ENCODE measurements at places on chromosomes 1 and 21.

DNA sequence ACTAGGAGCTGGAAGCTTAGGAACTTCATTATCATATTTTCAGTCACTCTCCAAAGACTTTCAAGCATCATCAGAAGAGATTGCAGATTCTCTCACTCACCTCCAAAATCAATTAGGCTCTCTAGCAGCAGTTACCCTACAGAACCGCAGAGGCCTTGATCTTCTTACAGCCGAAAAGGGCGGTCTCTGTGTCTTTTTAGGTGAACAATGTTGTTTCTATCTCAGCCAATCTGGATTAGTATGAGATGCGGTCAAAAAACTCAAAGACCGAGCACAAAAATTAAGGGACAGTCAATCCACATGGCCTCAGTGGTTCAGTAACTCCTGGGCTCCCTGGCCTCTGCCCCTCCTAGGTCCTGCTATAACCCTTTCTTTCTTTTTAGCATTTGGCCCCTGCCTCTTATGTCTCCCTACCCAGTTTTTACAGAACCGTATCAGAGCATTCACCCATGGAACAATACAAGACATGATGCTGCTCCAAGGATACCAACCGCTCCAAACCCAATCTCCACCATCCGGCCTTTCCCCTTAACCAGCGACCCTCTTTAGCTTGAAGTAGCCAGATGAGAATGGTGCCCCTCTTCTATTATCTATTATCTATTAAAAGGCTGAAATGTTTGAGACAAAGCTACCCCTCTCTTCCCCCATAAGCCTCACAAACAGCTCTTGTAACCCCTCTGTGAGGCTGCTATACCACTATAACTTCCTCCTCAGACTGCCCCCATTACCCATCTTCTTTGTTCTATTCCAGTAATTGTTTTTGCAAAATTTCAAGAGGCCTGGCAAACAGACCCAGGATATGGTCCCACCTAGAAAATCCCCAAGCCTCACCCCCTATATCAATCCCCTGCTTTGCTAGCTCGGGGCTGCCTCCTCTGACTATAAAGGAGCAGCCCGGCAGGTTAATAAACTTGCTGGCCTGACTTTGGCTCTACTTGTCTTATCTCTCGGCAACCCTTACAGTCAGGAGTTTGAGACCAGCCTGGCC, 18.7 kb upstream of the CA6 start:
- no peak for DNase-seq

DNA sequence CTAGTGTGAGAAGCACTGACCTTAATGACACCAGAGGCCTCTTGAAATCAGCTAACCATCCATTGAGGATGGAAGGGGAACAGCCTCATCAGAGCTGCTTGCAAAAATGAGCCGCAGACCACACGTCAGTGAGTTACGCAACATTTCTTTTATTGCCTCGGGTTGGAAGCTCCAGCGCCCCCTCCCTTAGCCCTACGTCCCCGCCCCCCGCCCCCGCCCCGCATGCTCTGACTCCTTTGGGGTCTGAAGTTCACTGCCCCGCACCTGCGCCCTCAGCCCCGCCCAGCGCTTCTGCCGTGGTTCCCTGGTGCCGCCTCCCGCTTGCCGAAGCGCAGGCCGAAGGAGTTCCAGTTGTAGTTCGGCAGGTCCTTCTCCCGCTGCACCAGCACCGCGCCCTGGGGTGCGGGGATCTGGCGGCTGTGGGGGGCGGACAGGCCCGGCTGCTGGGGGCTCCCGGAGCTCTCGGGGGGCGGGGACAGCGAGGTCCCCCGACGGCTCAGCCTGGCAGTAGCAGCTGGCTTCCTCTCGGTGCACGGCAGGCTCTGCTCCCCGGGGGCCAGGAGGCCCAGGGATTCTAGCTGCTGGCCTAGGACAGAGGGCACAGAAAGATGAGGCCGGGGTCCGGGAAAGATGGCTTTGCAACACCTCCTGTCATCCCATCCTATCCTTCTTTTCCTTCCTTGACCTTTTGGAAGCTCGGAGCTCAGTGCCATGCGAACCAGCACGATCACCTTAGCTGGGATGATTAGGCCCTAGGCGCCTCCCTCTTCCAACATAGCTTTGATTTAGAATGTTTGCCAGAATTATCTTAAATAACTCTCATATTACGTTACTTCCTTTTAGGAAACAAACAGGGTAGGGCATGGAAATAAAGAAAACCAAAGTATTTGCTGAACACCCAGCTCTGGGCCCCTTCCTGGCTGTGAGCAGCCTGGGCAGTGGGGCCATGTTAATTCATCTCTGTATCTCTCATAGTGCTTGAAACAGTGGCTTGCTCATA, 5.8 kb downstream of the KISS1 start:
- no peak for DNase-seq

GRCh38 chr1:184947497-184948256, 26.6 kb downstream of the NIBAN1 start:
- no peak for DNase-seq

GRCh38 chr1:67752306-67752705, 67.3 kb downstream of the GADD45A start:
- no peak for DNase-seq

DNA sequence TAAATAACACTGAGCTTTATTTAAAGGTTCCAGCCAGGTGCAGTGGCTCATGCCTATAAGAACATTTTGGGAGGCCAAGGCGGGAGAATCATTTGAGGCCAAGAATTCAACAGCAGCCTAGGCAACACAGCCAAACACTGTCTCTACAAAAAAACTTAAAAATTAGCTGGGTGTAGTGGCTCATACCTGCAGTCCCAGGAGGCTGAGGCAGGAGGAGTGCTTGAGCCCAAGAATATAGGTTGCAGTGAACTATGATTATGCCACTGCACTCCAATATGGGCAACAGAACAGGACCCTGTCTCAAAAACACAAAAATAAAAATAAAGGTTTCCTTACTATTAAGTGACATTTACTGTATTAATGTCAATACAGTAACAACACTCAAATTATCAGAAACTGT, 2.1 kb downstream of the TAF12 start:
- DNase-seq: peak; percentile 12

DNA sequence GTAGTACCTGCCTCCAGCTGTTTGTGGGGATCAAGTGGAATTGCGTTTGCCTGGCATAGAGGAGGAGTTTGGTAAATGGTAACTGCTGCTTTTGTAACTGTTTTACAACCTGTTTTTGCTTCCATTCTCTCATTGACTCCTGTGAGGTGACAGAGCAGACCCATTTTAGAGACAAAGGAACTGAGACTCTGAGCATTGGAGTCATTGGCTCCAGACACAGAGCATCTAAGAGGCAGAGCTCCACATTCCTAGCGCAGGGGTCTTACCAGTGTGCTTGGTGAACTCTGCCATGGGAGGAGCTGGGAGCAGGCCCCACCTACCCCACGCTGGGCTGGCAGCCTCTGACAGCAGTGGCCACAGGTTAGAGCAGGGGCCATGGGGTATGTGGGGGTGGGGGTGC, 2.4 kb downstream of the LDLRAP1 start:
- DNase-seq: no peak

DNA sequence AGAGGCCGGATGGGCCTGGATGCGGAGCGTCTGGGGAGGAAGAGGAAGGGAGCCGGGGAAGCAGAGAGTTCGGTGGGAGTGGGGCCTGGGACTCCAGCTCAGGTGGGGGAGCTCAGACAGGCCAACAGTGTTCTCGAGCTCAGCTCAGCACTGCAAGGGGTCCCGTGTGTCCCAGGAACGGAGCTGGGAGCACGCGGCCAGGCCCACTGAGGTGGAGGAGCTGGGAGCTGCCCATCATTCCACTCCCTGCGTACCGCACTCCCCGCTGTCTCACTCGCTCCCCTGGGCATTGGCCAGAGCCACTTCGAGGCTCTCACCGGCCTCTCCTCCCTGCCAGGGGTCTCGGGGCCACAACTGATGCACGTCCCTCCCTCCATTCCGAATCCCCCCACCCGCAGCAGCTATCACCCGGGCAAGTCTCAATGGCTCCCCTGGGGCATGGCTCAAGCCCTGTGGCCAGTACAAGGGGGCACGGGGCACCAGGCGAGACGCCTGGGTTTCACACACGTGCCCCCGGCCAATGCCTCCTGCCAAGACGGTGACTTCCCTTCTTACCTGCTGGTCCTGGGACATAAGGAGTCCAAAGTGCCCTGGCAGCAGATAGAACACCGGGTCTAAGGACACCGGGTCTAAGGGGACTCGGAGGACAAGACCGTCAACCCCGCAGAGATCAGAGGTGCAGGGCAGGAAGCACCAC, 30.3 kb upstream of the COL6A2 start:
- DNase-seq: no peak

- no peak for DNase-seq
Measured at GRCh38 chr1:172391976-172392375, 28.5 kb upstream of the C1orf105 start.

GRCh38 chr1:52523376-52523775, 29.5 kb downstream of the TUT4 start:
- no peak for DNase-seq

- DNase-seq: no peak
Measured at GRCh38 chr1:83802460-83803152, 196.3 kb downstream of the TTLL7 start.

GRCh38 chr1:154970631-154971340, at the start of gene SHC1:
Gene SHC1 (minus strand): TSS chr1:154970747. CDS start chr1:154970526, 221 bp downstream.
- DNase-seq: no peak

- no peak for DNase-seq
Measured at GRCh38 chr1:16076031-16076864, 2.8 kb upstream of the FAM131C start.

GRCh38 chr1:56029319-56030003, 549.9 kb downstream of the PLPP3 start:
- DNase-seq: no peak

GRCh38 chr1:208449951-208450350, 205.8 kb upstream of the PLXNA2 start:
- DNase-seq: no peak

- no peak for DNase-seq
Measured at GRCh38 chr1:29251164-29252124, 15.1 kb downstream of the PTPRU start.

DNA sequence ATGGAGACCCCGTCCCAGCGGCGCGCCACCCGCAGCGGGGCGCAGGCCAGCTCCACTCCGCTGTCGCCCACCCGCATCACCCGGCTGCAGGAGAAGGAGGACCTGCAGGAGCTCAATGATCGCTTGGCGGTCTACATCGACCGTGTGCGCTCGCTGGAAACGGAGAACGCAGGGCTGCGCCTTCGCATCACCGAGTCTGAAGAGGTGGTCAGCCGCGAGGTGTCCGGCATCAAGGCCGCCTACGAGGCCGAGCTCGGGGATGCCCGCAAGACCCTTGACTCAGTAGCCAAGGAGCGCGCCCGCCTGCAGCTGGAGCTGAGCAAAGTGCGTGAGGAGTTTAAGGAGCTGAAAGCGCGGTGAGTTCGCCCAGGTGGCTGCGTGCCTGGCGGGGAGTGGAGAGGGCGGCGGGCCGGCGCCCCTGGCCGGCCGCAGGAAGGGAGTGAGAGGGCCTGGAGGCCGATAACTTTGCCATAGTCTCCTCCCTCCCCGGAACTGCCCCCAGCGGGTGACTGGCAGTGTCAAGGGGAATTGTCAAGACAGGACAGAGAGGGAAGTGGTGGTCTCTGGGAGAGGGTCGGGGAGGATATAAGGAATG, 505 bp downstream of the LMNA start:
- DNase-seq: peak; percentile 6

DNA sequence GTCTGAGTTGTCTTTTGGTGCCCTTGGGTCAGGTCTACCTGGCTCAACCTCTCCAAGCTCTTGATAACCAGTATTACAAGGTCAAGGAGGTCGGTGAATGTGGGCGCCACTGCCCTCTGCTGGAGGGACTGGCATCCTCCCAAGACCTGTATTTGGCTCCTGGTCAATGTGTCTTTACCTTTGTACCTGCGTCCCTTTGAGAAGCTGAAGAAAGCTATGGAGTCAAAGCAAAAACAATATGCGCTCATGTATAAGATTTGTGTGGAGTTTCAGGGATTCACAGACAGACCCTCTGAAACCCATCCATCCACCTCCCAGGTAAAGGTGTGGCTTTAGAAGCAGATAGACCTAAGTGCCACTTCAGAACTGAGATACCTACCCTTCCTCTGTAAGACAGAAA, 61.8 kb upstream of the NBL1 start:
- peak; percentile 70 for DNase-seq

- no peak for DNase-seq
Measured at GRCh38 chr1:203586496-203587081, 40.0 kb upstream of the ATP2B4 start.

GRCh38 chr1:156115514-156116374, 1.2 kb downstream of the LMNA start:
- DNase-seq: peak; percentile 23

- no peak for DNase-seq
Measured at GRCh38 chr1:54846301-54846700, 40.7 kb downstream of the DHCR24 start.

GRCh38 chr1:51907079-51907702, 28.7 kb upstream of the NRDC start:
- no peak for DNase-seq

- DNase-seq: no peak
Measured at GRCh38 chr1:171296897-171297296, 17.1 kb upstream of the FMO4 start.

DNA sequence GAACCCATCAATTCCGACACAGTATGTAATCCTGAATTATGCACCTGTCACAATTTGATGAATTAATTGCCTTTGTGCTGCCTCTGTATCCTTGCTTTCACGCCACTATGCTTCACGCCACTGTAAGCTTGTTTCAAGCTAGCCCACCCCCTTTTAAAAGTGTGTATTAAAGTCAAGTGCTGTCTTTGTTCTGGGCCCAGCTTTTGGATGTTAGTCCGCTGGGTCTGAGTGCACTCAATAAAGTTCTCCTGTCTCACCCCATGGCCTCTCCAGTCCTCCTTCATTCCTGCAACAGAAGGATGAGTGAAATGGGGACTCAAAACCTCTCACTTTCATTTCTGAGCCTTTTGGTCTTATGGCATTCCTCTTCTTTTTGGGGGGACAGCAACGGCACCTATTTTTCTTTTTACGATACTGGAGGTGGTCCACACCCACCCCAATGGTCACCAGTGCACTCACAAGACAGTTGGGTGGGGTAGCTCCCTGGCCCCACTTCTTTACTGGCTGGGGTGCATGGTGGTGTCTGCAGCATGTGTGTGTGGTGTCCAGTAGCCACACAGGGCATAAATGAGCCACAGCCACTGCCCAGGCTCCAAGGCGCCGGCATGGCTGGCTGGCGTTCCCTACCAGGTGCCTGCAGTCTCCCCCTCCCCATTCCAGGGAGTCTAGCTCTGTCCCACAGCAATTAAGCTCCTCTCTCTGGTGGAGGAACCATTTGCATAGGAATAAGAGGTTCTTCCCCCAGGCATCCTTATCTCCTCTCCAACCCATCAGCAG, 1.8 kb downstream of the THEM4 start:
- DNase-seq: no peak

- DNase-seq: no peak
Measured at GRCh38 chr1:70768216-70768615, 279.4 kb downstream of the PTGER3 start.

GRCh38 chr21:44057960-44058651, 46.0 kb downstream of the TRAPPC10 start:
- DNase-seq: peak; percentile 33

- DNase-seq: no peak
Measured at GRCh38 chr1:182295697-182296096, 95.9 kb downstream of the GLUL start.

DNA sequence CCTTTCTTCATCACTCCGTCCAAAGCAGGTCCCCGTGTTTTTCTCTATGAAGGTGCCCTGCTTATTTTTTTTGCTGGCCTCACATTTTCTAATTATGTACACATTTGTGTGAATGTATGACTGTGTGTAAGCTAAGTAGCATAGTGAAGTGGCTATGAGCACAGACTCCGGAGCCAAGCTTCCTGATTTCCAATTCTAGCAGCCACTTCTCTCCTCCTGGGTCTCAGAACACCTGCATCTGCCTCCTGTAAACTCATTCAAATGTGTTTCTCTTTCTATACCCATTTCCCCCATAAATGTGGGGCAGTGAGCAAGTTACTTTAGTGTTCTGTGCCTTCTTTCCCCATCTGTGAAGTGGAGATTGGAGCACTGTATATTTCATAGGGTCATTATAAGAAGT, 2.1 kb downstream of the SLAMF6 start:
- no peak for DNase-seq
